ENCODE measurements at places on chromosomes 12 and 14.

- DNase-seq, result no peak
Observed at GRCh38 chr14:57390806-57391516, 575 bp downstream of the NAA30 start.

DNA sequence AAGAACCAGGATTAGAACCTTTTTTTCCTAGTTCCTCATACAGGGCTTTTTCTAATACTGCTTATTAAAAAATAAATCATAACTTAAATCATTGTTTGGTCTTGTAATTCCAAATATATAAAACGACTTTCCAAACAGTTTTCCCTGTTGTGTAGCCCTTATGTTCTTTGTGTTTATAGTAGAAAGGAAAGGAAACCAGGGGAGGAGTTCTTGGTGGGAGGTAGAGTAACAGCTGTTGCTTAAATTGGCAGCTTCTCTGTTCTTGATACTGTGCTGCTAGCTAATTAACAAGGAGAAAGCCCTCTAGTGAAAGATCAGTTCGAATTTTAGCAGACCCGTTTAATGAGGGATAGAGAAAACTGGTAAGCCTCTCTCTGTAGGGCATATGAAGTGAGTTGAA is 15.0 kb downstream of the SRP54 start:
- DNase-seq, result no peak

DNA sequence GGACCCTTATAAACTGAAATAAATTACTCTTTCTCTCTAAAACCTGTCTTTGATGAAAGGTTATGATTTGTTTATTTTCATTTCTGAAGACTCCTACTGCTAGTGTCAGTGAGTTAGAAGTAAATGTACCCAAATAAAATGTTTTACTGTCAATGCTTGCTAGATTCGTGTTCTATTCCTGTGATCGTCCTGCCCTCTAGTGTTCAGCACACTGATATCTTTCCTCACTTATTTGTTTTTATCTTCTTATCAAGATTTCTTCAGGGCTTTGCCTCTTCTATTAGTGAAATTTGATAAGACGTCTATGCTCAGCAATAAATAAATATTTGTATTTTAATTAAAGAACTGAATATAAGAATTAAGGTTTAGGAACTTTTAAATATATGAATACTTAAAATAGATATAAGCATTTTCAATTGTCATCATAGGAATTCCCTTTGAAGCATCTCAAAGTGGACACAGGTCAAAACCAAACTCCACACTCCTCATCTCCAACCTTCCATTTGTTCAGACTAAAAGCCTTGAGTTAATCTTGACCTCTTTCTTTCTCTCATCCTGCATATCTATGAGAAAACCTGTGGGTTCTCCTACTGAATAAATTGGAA is 75.8 kb downstream of the C12orf50 start:
- no peak for DNase-seq

- DNase-seq, result no peak
Observed at GRCh38 chr12:124148481-124149273, 146.2 kb upstream of the RFLNA start.

DNA sequence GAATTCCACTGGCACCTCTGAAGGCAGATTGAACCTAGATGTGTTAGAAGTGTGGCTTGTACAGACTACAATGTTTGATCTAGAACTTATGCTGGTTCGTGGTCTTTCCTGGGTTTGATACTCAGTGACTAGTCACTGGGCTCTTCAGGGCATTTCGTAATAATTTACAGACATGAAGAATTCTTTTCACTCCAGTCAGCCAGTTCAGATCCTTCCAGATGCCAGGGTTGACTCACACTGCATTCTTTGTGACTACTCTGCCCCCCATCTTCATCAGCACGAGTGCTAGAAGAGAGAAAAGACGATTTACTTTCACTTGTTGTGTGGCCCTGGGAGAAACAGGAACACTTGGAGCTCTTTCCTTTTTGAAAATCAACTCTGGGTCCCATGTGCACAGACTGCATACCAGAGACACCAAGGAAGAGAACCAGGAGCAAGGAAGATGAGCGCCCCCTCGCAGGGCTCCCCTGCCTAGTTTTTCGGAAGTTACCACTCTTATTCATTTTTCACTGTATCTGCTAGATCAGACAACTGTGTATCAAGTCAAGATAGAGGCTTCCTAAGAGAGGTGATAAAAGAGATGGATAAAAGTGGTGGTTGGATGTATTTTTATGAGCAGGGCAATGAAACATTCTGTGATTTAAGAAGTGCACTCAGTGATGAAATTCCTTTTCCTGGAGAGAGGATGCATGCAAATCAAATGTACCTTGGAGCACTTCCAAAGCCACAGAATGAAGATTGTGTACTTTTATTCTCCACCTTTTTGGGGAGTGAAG is 33.5 kb upstream of the EVL start:
- no peak for DNase-seq

GRCh38 chr12:22047494-22047893 is 1.5 kb downstream of the CMAS start:
- DNase-seq, result no peak

DNA sequence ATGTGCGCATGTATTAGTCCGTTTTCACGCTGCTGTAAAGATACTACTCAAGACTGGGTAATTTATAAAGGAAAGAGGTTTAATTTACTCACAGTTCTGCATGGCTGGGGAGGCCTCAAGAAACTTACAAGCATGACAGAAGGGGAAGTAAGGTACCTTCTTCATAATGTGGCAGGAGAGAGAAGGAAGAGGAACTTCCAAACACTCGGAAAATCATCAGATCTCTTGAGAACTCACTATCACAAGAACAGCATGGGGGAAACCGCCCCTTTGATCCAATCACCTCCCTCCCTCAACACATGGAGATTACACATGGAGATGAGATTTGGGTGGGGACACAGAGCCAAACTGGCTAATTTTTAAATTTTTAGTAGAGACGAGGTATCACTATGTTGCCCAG is 41.8 kb upstream of the SNX6 start:
- no peak for DNase-seq

DNA sequence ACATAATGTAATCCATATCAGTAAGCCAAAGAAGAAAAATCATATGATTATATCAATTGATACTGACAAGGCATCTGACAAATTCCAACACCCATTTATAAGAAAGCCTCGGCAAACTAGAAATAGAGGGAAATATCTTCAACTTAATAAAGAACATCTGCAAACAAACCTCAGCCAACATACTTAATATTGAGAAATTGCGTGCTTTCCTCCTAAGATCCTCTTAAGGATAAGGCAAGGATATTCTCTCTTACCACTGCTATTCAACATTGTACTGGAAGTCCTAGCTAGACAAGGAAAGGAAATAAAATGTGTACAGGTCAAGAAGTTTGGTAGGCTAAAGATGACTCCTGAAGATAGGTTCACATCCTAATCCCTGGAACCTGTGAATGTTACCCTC is 115.9 kb downstream of the DERA start:
- DNase-seq, result no peak

GRCh38 chr14:105902131-105902898 is 375.9 kb downstream of the TMEM121 start:
- no peak for DNase-seq

GRCh38 chr14:20427231-20428009 is 8.5 kb downstream of the KLHL33 start:
- DNase-seq, result no peak

- DNase-seq, result no peak
Observed at GRCh38 chr14:77208291-77208978, 26.8 kb downstream of the TMEM63C start.

- DNase-seq, result no peak
Observed at GRCh38 chr14:79809849-79810612, 401.3 kb downstream of the DIO2 start.

GRCh38 chr12:47774663-47775062 is 1.6 kb downstream of the SLC48A1 start:
- no peak for DNase-seq

GRCh38 chr14:89720076-89720687 is 234.3 kb downstream of the EFCAB11 start:
- DNase-seq, result no peak
